ENCODE measurements at places on chromosomes 5 and 9.

- DNase-seq = no peak
Observed at GRCh38 chr9:83669067-83669466, 38.7 kb downstream of the UBQLN1 start.

- no peak for DNase-seq
Observed at GRCh38 chr5:119347991-119348390, 7.8 kb upstream of the TNFAIP8 start.

DNA sequence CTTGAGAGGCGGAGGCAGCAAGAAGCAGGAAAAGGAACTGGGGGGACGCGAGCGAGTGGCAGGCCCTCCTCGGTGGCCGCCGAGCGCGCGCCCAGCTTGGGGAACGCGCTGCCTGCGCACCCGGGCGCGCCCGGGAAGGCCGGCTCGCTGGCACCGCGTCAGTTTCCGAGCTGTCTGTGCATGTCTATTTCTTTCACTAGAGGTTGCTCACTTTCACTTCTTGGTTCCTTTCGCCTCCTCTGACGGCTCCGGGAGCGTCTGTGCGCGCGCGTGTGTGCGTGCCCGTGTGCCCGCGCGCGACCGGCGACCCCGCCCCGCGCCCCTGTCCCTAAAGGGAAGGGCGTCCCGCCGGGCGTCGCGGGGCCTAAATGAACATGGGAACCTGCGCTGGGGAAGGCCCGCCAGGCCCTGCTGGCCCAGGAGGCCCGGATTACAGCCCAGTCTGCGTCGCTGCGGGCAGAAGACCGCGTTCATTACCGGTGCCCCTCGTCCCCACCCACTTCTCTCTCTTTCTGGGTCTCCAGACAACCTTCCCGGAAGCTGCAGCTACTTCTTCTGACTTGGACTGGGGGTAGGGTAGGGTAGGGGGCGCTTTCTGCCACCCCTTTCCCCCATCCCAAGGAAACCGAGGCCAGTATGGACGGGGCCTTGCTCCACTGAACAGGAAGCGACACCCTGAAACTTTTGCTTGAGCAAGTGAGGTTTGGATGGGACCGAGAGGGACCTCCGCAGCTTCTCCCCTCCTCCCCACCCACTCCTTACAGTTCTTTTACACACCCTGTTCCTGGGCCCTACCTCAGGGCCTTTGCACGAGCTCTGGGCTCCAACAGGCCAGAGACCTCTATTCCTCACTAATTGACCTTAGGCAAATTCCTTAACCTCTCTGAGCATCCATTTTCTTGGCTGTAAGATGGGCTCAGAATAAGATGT is 205.8 kb upstream of the IER5L start:
- no peak for DNase-seq

DNA sequence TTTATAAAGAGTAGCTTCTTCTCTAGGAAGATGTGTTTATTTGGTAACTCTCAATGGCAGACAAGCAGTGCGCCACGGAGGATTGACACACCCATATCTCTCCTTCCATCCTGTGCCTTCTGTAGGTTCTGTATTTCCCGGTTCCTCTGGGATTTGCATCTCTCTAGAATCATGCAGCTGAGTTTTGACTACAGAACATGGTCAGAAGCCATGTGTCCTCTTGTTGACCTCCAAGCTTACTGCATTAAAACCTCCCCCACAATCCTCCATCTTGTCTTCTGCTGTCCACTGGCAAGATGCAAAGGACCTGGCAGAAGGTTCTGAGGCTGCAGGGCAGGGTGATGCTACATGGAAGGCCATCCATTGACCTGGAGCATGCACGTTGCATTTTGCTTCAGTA is 482.0 kb downstream of the DMRT2 start:
- no peak for DNase-seq
